ENCODE measurements at places on chromosomes 5 and 9.

- peak; percentile 33 for DNase-seq
These were observed 75.1 kb upstream of the RUFY1 start for GRCh38 chr5:179475208-179475751.

DNA sequence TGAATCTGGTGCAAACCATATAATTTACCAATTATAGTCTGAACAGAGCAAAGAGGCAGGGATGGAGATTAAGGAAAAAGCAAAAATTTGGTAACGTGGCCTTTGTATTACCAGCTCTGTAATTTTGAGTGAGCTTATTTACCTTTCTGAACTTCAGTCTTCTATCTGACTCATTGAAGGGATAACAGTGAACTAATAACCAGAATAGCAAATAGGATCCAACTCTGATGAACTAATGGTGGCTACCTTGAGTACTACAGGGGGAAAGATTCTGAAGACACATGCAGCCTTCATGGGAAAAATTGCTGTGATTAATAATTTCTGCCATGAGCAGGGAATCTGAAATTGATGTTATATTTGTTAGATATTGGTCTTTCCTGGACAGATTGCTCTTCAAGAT is 23.0 kb upstream of the LARP1 start:
- DNase-seq, result no peak

GRCh38 chr5:2998106-2998505 is 246.6 kb upstream of the IRX2 start:
- no peak for DNase-seq

DNA sequence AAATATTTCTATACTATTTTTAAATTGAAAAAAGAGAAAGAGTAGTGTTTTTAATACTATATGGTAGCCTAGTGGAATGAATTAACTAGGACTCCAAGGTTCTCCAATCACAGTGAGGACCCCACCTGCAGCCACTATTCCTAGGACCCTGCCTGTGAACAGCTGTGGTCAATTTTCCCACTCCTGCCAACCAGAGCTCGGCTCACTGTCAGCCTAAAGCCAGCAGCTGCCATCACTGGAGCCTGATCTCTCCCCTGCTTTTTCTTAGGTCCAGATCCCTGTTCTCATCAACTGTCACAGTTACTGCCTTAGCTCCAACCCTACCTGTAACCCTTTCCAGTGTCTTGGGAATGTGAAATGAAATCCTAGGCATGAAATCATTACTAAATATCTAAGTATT is 25.3 kb downstream of the ARSB start:
- DNase-seq, result no peak

- DNase-seq, result no peak
These were observed 652.9 kb downstream of the SEMA5A start for GRCh38 chr5:8892926-8893325.

- peak; percentile 48 for DNase-seq
These were observed 21.4 kb downstream of the LHFPL2 start for GRCh38 chr5:78627175-78627574.

GRCh38 chr9:113179839-113180238 is 29.0 kb downstream of the SLC31A2 start:
- DNase-seq, result no peak

- DNase-seq, result no peak
These were observed 869.4 kb upstream of the NUDT12 start for GRCh38 chr5:104431981-104432380.

DNA sequence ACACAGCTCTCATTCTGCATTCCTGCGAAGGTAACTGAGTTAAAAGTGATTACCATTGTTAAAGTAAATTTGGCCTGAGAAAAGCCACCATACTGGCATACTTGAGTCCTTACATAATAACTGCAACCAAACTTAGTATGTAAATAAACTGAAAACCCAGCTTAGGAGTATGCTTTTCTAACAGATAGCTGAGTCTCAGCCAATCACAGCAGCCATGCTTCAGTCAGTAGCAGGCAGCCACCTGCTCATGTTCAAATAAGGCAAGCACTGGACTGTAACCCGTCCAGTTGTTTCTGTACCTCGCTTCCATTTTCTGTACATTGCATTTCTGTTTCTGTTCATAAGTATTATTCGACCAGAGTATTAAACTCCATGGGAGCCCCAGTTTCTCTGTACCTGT is 58.6 kb downstream of the GCNT4 start:
- no peak for DNase-seq

GRCh38 chr5:40141418-40141817 is 538.3 kb upstream of the PTGER4 start:
- DNase-seq, result no peak

GRCh38 chr9:91211414-91211813 is 150.3 kb downstream of the AUH start:
- DNase-seq, result no peak

GRCh38 chr9:81499021-81499454 is 190.3 kb downstream of the TLE1 start:
- no peak for DNase-seq

- no peak for DNase-seq
These were observed 194.9 kb downstream of the ATP10B start for GRCh38 chr5:160657068-160657507.

- DNase-seq, result no peak
These were observed 3.4 kb downstream of the MAMDC4 start for GRCh38 chr9:136855461-136856078.

DNA sequence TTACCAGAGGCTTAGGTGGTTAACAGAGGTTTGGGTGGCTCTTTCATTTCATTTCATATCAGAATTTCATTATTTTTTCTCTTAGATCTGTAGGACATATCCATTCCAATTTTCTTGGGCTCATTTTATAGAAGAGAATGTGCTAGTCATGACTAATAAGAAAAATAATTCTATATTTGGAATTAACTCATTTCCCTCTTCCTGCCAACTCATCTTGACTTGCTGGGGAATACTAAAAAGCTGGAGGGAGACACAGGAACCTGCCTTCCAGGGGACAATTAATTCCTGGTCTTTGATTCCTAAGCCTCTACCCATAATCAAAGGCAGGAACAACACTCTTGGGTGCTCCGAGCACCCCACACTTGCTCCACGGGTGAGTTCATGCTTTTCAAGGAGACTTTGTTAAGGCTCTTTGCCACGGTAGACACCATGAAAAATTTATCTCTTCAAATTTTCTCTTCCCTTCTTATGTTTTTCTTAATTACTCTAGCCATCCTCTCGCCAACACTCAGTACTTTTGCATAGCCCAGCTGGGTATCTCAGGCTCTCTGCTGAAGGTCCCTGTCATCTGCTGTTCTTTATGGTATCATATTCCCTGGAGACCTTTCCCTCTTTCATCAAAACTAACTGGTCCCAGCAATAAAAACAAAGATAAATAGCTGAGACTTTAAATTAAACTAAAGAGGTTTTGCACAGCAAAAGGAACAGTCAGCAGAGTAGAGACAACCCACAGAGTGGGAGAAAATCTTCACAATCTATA is 273.9 kb downstream of the NPR3 start:
- no peak for DNase-seq

Data from inflammatory macrophage treated with lipopolysaccharide for 1 hour (primary cell).